Activated T-helper 2 cell treated with anti-CD3 and anti-CD28 coated beads, Interferon-gamma antibody, Interleukin-2, Interleukin-4, amounts not matched to agents 10 μg/mL and 5 μg/mL and 100 μg/mL, durations not matched to agents 14 hours and 24 hours and 36 hours (primary cell): ENCODE measurements at places on chromosomes 5 and 9. TPM values are rescaled to one million over a fixed set of nuclear protein-coding genes. Genes with fewer than 3 reads are reported as not detected.

DNA sequence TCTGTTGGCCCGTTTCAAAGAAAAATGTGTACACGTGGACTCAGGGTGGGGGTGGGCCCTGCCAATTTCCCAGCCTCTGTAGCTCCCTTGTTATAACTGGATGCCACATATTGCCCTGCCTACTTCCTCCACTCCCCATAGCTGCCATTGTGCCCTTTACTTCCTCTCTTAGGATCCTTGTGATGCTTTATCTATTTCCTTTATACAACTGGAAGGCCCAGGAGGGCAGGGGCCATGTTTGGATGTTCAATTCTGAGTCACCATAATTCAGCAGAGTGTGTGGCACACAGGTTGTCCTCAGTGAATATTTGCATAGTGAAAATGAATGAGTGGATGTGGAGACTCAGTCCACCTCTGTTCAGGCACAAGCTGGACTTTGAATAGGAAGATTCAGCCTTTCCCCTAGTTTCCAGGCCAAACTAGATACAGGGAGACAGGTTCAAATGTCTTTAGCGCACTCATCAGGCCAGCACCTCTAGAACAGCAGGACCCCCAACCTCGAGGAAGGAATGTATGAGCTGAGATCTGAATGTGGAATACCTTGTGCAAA, 10.6 kb upstream of the FEM1C start:
- no peak overlapping the region for H3K27ac ChIP-seq
- H3K4me1 ChIP-seq: peaks cover 3% of the 10 kb centered on the region
- no peak for DNase-seq
- no peak overlapping the region for H3K4me3 ChIP-seq
- no peaks in the 10 kb centered on the region for H3K36me3 ChIP-seq
- H3K27me3 ChIP-seq: peaks cover 24% of the 10 kb centered on the region

DNA sequence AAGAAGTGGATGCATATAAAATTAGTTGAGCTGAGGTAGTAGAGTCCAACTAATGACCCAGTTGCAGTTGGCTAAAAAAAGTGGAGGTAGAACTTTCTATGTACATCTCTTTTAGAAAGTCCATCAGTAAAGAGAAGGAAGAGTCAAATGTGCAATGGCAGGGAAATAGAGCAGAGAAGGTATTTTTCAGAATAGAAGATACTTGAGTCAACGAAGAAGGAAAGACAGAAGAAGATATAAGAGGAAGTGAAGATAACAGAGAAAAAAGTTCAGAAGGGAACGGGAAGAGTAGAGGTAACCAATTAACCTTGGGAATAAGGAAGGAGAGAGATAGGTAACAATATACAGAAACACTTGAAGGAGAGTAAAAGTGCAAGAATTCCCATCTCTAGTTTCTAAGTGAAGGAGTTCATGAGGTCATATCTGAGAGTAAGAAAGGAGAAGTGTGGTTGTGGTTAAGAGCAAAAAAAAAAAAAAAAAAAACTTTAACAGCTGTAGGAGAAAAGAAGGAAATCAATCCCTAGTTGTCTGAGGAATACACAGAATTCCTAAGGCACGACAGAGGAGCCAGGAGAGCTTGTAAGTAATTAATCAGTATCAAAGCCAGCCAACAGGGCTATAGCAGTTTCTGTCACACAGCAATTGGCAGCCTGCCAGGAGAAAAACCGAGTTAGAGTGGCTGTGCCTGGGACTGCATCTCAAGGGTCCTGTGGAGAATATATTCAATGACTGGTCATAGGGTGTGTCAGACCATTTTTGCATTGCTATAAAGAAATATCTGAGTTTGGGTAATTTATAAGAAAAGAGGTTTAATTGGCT, 61.0 kb downstream of the ARL15 start:
- no peak for DNase-seq
- no peaks in the 10 kb centered on the region for H3K4me1 ChIP-seq
- H3K36me3 ChIP-seq: no peaks in the 10 kb centered on the region
- H3K27ac ChIP-seq: no peak overlapping the region
- H3K4me3 ChIP-seq: no peak overlapping the region

DNA sequence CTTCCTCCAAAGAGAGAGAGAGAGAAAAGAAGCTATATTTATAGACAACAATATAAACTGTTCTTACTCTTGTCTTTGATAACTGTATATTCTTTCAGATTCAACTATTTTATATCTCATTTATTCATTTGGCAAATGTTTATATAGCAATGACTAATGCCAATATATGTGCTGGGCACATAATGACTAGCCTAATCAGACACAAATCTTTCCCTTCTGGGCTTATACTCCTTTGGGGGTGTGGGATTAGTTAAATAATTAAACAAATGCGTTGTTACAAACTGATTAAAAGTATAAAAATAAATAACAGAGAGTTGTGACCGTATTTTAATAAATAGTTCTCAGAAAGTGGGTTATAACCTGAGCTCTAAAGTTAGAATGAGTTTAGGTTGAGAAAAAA, 4.0 kb downstream of the SPINK14 start:
- H3K4me1 ChIP-seq: no peaks in the 10 kb centered on the region
- H3K27me3 ChIP-seq: peaks cover 2% of the 10 kb centered on the region
- no peaks in the 10 kb centered on the region for H3K36me3 ChIP-seq
- no peak for DNase-seq

DNA sequence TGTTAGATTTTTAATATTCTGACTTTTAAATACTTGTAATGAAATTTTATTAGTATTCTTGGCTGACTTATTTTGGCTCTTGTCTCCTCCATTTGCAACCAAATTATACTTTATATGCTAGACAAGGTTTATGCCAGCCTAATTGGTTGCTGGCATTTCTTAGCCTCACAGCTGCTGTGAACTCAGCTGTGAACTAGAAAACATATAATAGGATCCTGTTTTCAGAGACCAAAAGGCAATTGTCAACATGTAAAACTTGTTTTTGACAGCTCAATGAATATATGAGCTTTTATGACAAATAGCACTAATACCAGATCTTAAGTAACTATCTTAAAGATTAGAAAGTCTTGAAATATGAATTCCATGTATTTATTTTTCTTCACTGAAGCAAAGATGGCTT, 25.9 kb downstream of the KIF2A start:
- DNase-seq: no peak
- H3K27ac ChIP-seq: no peak overlapping the region
- no peak overlapping the region for H3K4me3 ChIP-seq

DNA sequence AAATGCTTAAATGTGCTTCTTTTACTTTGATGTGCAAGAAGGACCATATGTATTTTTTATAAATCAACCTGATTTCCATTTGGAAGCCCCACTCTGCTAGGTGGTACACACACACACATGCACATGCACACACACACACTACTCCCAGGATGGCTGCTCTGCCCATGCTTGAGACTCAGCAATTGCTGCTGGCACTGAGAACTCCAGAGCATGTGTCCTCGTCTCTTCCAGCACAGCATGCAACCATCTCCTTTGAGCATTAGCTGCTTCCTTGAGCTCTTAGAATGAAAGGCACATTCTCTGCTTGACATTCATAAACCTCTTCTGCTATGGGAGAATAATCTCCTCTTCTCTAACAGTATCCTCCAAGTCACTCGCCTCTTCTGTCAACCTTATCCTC, 115.9 kb downstream of the FEM1C start:
- H3K4me3 ChIP-seq: no peak overlapping the region
- DNase-seq: no peak
- no peaks in the 10 kb centered on the region for H3K36me3 ChIP-seq
- H3K4me1 ChIP-seq: no peaks in the 10 kb centered on the region

DNA sequence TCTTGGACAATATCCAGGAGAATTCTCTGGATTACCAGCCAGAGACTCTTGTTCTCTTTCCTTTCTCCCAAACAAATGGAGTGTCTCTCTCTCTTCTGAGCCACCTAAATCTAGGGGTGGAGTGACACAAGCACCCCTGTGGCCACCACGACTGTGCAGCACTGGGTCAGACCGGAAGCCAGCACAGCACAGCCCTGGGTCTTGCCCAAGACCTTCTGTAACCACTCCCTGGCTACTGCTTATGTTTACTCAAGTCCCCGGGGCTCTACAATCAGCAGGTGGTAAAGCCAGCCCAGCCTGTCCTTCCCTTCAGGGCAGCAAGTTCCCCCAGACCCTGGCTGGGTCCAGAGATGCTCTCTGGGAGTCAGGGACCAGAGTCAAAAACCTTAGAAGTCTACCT, 110.0 kb upstream of the TUT7 start:
- no peak overlapping the region for H3K27ac ChIP-seq
- H3K4me1 ChIP-seq: no peaks in the 10 kb centered on the region
- H3K27me3 ChIP-seq: peaks cover 4% of the 10 kb centered on the region
- no peaks in the 10 kb centered on the region for H3K36me3 ChIP-seq

- no peak overlapping the region for H3K27ac ChIP-seq
- no peaks in the 10 kb centered on the region for H3K4me1 ChIP-seq
- H3K36me3 ChIP-seq: no peaks in the 10 kb centered on the region
- H3K27me3 ChIP-seq: peaks cover 3% of the 10 kb centered on the region
- no peak overlapping the region for H3K4me3 ChIP-seq
Measured at GRCh38 chr5:52481201-52481600, 306.5 kb upstream of the ITGA1 start.

- no peak overlapping the region for H3K27ac ChIP-seq
- H3K4me1 ChIP-seq: no peaks in the 10 kb centered on the region
- H3K27me3 ChIP-seq: no peaks in the 10 kb centered on the region
- H3K36me3 ChIP-seq: no peaks in the 10 kb centered on the region
- no peak for DNase-seq
Measured at GRCh38 chr5:124605541-124605940, 140.9 kb downstream of the ZNF608 start.

DNA sequence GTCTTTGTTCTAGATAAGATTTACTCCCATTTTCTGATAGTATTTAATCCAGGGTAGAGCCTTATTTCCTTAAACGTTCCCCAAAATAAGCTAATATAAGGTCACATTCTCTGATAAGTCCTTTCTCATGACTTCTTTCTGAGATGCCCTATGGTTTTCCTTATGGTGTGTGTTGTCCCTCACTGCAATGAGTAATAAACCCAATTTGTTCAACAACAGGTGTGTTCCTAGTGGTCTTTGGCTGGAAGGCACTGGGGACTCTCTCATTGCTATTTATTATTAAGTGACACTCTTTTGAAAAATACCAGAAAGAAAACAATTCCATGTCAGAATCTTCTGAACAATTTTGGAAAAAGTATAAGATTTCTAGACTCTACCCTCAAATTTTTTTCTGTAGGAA, 256.5 kb upstream of the PPP1R2B start:
- H3K36me3 ChIP-seq: no peaks in the 10 kb centered on the region
- no peak overlapping the region for H3K4me3 ChIP-seq
- peaks cover 12% of the 10 kb centered on the region for H3K27me3 ChIP-seq

- H3K27me3 ChIP-seq: no peaks in the 10 kb centered on the region
- DNase-seq: no peak
- H3K36me3 ChIP-seq: no peaks in the 10 kb centered on the region
- H3K4me1 ChIP-seq: no peaks in the 10 kb centered on the region
Measured at GRCh38 chr5:149404746-149405549, 25.9 kb upstream of the IL17B start.

The JAK2 gene
- total RNA-seq: 29.4 and 32.3 TPM in 2 replicates

The FGF10 gene
- not detected in 2 replicates for total RNA-seq

The CCNI2 gene
- total RNA-seq: 7.6 and 7.7 TPM in 2 replicates

The NELFB gene
- total RNA-seq: 71.4 and 72.6 TPM in 2 replicates

The KCNN2 gene
- total RNA-seq: not detected in 2 replicates

The GCNT4 gene
- 0.28 and 0.37 TPM in 2 replicates for total RNA-seq

The SPIN1 gene
- total RNA-seq: 26.5 and 32.6 TPM in 2 replicates

The GRAMD2B gene
- 8.4 and 8.8 TPM in 2 replicates for total RNA-seq

The SLC34A1 gene
- total RNA-seq: not detected in 2 replicates

The GADD45G gene
- 18.4 and 19.9 TPM in 2 replicates for total RNA-seq

The S100Z gene
- 0.99 and 1.1 TPM in 2 replicates for total RNA-seq

The DRD1 gene
- not detected in 2 replicates for total RNA-seq
